Activated CD8-positive, alpha-beta memory T cell treated with anti-CD3 and anti-CD28 coated beads for 1 hour (primary cell): ENCODE measurements at places on chromosomes 7 and 10.
A peak's percentile ranks its signal among the peaks of the same experiment; 100 is the strongest.

- DNase-seq = no peak
These were observed 20.7 kb downstream of the AHCYL2 start for GRCh38 chr7:129245533-129245932.

DNA sequence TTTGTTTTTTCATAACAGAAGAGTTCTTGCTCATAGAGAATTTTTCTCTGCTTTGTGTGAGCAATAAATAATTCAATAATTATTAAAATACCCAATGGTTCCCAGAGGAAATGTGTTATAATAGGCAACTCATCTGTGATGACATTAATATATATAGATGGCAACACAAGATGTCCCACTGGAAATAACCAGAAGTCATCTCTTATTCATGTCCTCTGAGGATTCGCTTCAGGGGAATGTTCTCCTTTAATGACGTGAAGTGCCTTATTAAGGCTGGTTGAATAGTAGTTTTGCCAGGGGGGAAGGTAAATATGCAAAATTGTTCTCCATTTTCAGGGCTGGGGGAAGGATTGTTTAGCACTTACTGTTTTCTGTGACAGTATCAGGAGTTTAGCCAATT is 3.1 kb downstream of the SLC39A12 start:
- no peak for DNase-seq

GRCh38 chr7:25391295-25391861 is 163.1 kb upstream of the NPVF start:
- no peak for DNase-seq

- DNase-seq = no peak
These were observed 25.4 kb upstream of the ANK3 start for GRCh38 chr10:60414877-60415585.

DNA sequence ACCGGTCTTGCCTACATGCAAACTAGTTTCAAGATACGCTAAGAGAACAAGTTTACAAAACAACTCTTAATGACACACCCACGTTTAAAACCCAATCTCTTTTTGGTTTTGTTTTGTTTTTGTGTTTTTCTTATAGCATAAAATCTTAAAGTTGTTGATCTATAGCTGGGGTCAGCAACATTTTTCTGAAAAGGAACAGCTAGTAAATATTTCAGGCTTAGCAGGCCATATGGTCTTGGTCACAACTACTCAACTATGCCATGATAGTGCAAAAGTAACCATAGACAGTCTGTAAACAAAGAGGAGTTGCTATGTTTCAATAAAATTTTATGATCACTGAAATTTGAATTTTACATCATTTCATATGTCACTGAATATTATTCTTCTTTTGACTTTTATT is 327.4 kb downstream of the AGMO start:
- DNase-seq = no peak

- peak; percentile 58 for DNase-seq
These were observed 5.7 kb downstream of the KAZALD1 start for GRCh38 chr10:101067356-101068083.

DNA sequence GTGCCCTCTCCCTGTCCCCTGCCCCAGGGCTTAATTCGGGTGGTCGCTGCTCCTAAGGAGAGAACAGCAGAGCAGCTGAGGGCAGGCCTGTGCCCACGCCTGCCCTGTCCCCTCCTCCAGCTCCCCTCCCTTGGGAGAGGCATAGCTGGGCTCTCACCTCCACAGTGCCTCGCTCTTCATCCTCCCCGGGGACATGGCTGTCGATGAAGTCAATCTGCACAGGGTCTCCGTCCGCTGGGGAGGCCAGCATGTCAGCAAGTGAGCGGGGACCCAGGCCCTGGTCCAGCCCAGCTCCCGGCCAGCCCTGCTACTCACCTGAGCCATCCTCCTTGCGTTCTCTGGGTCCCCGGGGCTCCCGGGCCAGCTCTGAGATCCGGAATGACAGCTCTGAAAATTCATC is 3.8 kb upstream of the SAP25 start:
- no peak for DNase-seq

- DNase-seq = no peak
These were observed 192.4 kb upstream of the CDCA7L start for GRCh38 chr7:22138106-22138505.

- DNase-seq = no peak
These were observed 793 bp downstream of the FOXL3 start for GRCh38 chr7:290554-291372.

DNA sequence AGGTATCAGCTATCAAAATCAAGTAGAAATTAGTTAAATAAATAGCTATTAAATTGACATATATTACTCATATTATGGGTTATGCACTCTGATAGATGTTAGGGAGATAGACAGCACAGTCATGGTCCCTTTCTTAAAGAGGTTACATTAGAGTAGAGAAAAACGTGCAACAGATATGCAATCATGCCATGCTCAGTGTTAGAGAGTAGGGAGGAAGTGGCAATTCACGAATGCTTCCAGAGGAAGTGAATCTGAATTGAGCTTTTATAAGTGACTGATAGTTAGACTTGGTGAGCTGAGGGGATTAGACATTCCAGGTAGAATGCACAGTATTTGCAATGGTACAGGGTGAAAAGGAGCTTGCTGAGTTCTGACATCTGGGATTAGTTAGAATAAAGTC is 349.8 kb downstream of the NXPH1 start:
- no peak for DNase-seq

- no peak for DNase-seq
These were observed 874 bp upstream of the RBP3 start for GRCh38 chr10:47347303-47347675.

GRCh38 chr10:98664329-98665042 is 217.8 kb upstream of the HPS1 start:
- DNase-seq = no peak

DNA sequence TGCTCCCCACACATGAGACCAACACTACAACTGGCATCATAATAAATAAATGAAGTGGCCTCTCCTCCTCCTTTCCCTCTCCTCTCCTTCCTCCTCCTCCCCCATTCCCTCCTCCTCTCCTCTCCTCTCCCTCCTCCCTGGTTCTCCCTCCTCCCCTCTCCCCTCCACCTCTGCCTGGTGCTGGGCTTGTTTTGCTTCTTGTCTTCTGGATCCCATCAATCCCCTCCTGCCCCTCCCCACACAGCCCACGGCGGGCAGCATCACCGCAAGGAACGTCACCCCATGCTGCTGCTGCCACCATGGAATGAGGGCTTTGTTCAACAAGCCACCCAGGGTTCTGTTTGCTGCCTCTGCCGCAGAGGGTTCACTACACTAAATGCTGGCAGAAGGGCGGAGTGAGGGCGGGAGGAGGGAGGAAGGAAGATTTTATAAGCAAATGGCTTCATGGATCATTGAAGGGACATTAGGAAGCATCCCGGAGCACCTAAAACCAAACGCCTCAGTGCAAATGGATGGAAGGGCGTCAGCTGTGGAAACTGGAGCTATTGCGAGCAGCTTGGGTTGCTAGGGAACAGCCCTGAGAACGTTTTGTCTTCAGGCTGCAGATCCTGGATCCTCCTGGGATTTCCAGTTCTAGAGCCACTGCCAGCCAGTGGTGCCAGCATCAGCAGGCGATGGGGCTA is 379.7 kb upstream of the ZMIZ1 start:
- DNase-seq = no peak

DNA sequence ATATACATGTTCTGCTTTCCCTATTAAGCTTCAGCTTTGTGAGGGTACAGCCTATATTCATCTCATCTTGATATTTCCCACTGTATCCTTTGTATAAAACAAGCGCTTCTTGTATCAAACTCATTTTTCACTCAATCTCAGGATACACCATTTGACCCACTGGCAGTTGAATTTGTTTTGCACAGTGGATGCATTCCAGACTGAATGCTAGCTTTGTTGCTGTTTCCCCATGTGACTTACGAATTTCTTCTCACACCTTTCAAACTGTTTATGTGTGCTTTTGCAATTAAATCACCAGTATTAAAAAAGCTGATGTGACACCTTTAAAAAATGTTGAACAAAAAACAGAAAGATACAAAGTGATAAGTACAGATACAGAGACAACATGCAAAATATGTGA is 180.9 kb downstream of the ZNF438 start:
- no peak for DNase-seq

DNA sequence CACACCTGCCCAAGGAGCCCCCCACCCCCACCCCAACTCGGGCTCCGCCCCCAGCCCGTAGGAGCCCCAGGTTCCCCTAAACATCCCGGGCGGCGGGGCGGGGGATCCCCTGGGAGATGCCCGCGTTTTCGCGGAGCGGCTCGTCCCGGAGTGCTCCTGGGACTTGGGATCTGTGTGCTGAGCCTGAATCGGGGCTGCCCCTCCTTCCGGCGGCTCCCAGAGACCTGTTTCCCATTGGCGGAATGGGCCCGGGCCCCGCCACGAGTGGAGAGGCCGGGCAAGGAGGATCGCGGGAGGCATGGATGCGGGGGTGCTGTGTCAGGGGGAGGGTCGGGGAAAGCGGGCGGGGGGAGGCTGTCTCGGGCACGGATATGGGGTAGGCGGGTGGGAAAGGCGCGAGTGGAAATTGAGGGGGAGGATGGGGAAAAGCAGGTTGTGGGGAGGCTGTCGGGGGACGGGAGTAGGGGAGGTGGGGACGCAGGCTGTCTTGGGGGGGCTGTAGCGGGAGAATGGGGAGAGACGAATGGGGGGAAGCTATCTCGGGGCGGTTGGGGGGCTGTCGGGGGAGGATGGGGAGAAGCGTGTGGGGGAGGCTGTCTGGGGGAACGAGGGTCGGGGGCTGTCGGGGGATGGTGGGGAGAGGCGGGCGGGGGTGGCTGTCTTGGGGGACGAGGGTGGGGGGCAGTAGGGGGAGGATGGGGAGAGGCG is 572 bp upstream of the BHLHA15 start:
- no peak for DNase-seq

GRCh38 chr10:132355754-132356153 is 23.8 kb downstream of the LRRC27 start:
- DNase-seq = no peak

DNA sequence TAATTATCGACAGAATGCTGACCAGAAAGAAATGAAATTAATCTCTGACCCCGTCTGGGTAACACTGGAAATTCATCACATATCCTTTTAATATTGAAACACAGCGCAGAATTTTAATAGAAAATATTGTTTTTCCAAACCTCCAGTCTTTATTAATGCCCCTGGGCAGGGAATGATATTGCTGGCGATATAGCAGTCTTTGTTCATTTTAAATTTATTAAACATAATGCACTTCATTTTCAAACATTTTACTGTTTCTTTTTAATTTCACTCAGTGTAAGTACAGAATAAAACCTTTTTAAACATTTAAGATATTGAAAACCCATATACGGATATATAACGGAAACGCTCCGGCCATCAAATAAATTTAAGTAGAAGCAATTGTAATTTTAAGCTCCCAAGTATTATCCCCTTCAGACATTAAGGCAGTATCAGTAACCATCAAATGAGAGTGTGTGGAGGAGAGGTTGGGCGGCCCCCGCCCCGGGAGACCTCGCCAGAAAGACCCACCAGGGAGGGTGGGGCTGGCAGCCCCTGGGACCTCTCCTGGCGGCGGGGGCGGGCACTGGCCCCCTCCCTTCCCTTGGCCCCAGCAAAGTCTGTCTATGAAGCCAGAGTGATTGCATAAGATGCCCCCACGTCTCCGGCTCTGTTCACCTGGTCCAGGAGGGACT is 10.8 kb downstream of the UNCX start:
- DNase-seq = no peak

GRCh38 chr7:151374139-151374538 is 32.5 kb downstream of the NUB1 start:
- DNase-seq = no peak

DNA sequence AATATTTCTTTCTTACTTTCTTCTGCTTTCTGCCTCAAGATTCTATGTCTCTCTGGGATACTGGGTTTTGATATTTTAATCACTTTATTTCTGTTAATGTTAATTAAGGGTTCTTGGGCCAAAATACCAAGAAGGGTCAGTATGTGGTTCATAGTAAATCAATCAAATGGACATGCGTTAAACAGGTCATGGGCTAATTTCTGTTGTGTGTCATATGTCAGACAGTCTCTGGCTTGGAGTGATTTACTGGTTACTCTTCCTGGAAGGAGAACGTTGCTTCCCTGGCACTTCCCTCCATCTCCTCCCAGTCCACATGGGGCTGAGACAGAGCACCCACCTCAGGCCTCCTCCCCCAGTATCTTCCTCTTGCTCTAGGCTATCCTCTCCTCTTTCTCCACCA is 489.1 kb downstream of the SUGCT start:
- DNase-seq = no peak

DNA sequence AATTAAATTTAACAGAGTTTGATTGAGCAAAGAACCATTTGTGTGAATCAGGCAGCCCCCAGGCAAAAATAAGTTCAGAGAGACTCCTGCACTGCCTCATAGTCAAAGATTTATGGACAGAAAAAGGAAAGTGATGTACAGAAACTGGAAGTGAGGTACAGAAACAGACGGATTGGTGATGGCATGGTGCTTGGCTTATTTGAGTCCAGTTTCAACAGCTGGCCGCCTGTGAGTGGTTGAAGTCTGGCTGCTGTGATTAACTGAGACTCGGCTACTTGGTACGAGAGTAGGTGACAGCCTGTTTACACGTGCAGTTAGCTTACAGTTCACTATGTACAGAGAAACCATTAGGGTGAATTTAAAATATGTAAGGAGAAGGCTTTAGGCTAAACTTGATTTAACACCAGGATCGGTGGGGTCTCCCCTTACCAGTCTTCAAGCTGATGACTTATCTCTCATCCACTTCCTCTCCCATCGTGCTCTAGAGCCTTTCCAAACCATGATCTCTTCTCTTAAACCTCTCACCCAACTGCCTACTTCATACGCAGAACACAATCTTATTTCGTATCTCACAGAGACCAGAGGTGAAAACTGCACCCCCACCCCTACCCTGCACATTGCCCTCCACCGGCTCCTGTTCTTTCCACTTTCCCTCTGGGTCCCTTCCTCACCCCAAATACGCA is 5.0 kb upstream of the MSMB start:
- no peak for DNase-seq

- no peak for DNase-seq
These were observed 70.4 kb upstream of the ITPRID1 start for GRCh38 chr7:31443457-31443856.

DNA sequence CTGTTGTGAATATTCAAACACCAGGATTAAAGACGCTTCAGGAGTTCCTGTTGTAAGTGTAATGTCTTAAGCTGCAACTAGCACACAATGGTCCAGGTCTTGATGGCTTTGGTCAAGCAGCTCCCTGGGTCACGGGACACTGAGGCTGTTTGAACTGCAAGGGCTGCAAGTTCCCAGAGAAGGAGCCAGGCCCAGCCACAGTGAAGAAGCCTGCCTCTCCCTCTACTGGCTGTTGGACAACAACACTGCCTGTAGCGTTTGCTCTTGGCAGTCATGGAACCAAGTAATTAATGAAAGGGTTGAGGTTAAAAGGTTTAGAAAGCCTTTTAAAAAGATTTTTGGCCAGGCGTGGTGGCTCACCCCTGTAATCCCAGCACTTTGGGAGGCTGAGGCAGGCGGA is 31.9 kb upstream of the GUSB start:
- no peak for DNase-seq

GRCh38 chr10:90571481-90572258 is 286.2 kb downstream of the HTR7 start:
- DNase-seq = no peak

DNA sequence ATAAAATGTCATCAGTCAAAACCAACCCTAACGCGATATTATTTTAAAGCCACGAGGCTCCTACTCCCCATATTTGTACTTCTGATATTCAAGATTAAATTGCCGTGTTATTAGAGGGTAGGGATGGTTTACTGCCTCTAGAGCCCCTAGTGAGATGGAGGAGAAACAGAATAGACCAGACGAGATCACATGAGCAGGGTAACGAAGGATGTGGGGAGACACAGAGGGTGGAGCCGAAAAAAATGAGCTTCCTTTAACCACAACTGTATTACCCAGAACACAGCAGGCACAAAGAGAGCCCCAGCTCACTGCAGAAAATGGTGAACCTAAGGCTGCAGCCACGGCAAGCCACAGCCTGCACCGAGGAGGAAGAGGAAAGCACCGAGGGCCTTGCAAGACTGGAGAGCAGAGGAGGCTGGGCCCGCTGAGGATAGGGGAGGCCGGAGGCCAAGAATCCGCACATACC is 14.3 kb downstream of the ZC3HAV1 start:
- peak; percentile 52 for DNase-seq
